ENCODE measurements at places on chromosomes 7 and 10.

DNA sequence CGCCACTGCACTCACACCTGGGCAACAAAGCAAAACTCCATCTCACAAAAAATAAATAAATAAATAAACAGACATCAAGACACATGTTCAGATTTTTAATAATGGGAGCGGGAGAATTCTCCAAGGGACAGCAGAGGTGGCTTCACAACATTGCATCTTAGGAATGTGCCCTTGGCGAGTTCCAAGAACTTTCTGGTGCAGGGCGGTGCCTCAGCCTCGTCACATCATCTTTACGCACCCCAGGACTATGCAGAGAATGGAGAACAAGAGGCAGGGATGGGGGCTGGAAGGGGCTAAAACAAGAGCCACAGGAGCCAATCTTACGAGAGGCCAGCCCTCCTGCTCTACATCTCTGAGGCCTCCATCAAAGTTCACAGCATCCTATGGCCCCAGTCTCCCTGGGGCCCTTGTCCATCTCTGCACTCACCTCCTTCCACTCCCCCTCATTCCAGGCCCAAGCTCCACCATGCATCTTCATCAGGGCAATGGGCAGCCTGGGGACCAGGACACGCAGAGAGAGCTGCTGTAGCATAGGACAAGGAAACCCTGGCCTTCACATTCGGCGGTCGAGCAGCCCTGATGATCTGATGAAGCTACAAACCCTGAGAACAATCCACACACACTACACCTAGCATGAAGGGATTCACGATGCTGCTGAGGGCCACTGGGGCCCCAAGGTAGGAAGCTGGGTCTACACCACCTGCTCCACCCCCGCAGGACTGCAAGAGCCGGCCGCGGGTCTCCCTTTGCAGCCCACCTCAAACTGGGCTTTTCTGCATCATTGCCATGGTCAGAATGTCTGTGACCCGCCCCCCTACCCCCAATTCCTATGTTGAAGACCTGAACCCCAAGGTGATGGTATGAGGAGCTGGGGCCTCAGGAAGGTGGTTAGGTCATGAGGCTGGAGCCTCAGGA, 22.3 kb downstream of the TNS3 start:
- DNase-seq = no peak

- no peak for DNase-seq
These were observed 92.7 kb downstream of the RNLS start for GRCh38 chr10:88490231-88490980.

DNA sequence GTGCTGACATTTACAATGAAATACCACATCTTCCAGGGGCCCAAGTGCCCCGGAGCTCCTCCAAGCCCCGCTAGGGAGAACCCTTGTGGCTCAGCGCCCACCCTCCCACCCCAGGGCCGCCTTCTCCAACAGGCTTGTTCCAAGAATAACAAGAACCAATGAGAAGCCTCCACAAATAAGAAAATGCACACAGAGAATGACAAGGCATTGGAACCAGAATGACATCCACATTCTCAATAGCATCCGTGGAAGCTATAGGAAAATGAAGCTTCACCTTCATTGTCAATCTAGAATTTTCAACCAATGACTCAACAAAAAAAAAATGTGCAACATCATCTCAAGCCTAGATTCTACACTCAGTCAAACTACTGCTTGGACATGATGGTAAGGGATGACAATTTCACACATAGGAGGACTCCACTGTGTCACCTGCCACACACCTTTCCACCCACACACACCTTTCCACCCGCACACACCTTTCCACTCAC, 50.4 kb upstream of the PPP2R2D start:
- no peak for DNase-seq

DNA sequence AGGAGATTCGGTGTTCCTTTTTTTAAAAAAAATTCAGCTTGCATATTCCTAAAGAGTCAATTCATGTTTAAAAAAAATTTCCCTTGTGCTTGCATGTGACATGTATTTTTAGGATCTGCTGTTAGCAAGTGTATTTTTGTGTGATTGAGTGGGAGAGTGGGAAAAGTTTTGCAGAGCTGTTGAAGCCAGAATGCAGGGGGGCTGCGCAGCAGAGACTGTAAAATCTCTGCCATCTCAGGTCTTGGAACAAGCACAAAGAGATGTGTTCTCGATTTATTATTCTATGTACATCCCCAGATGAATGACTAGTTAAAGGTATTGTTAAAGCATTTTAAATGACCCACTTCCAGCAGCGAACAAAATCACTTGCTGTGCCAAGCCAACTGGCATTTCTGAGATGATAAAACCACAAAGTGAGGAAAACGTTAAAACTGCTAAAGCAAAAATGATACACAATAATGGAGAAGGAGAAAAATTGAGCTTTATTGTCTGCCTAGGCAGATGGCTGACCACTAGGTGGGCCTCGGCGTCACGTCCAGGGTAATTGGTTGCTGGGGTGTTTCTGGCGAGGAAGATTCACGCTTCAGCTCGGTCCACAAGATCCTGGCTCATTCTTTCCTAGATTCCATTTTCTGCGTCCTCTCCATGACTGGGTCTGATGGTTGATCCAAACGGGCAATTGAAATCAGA, 67.0 kb upstream of the ATRNL1 start:
- no peak for DNase-seq

DNA sequence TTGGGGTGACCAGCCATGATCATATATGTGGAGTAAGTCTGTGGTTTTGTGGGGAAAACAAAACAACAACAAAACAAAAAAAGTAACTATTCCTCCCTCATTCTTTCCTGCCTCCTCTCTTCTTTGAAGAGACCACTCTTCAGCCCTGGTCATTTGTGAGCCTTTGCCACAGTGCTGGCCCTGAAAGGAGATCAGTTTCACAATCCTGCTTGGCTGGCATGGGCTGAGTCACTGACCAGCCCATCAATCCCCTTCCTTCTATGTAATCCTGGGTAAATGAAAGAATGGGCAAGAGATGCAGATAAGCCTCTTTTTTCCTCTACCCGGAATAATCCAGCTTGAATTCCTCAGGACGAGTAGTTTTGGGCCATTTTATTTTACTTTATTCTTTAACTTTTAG, 13.6 kb downstream of the CSTF2T start:
- DNase-seq = no peak

DNA sequence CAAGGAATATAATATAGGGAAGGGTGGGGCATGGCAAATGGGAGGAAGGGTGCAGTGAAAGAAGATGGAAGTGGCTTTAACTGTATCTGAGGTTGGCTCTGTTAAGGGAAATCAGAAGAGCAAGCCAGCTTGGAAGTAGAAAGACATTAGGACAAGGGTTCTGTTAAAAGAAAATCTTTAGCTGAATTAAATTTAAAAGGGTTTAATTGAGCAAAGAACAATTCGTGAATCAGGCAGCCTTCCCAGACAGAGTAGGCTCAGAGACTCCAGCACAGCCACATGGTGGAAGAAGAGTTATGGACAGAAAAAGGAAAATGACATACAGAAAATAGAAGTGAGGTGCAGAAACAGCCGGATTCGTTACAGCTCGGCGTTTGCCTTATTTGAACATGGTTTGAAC, 42.0 kb downstream of the FAM13C start:
- no peak for DNase-seq

DNA sequence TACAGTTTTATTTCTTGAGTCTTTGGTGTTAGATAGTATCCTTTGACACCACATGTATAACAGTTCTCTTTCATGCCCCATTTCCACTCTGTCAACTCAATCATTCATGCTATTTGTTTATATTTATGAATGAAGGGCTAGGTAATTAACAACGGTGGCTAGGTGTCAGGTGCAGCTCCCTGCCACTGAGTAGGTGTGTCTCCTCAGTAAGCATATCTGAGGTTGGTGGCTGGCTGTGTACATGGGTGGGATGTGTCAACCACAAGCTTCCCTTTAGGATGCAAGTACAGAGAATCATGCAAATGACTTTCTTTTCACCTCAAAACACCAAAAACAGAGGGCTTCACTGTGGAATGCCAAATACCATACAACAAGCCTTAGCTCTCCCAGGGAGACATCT, 83.4 kb downstream of the ZNF365 start:
- no peak for DNase-seq

DNA sequence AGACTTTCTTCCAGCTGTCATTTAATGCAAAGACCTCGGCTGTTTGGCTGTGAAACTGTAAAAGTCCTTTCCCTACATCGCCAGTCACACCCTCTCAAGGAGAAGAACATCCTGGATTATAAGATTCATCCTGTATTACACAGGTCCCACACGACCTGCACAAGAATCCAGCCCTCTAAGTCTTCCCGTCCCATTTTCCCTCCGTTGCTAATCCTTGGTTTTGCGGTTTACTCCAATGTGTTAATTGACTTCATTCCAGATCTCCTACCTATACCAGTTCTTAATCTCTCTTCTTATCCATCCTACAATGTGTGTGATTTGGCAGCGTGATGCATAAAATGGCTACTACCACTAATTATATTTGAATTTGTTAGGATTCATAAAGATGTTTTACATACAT, 110.4 kb downstream of the COL28A1 start:
- no peak for DNase-seq

DNA sequence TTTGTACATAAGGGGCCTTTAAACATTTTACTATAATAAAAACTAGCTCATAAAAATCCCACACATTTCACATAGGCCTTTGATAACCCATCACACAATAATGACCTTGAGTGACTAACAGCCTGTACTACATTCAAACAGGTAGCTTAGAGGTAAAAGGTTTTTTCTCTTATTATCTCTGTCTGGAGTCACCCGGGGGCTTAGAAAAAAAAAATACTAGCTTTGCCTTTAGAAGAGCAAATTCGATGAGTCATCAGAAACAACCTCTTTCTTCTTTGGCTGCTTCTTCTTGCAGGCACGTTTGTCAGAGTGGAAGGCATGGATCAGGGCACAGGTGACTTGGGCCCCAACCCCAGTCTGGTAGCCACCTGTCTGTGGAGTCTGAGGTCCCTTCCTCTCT, 43.4 kb upstream of the ADO start:
- DNase-seq = no peak

DNA sequence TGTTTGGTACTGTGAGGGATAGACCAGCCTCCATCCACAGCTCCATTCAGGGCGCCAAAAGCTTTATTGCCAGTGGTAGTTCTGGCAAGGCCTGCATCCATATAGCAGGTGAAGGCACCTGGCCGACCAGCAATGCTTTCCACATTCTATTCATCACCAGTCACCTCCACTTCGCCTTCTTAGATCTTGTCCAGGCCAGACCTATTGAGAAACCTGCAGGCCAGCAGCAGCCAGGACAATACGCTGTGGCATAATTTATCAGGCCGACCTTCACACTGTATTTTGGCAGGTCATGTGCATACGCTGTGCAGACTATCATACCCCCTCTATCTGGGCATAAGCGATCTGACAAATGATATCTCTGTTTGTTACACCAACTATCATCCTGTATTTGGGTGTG, 15.2 kb upstream of the KNDC1 start:
- DNase-seq = no peak

Measured in fibroblast of skin of left biceps (primary cell).